ENCODE measurements at places on chromosomes 4 and X.

GRCh38 chrX:65696613-65697012, 29.2 kb downstream of the MSN start:
- DNase-seq = no peak

DNA sequence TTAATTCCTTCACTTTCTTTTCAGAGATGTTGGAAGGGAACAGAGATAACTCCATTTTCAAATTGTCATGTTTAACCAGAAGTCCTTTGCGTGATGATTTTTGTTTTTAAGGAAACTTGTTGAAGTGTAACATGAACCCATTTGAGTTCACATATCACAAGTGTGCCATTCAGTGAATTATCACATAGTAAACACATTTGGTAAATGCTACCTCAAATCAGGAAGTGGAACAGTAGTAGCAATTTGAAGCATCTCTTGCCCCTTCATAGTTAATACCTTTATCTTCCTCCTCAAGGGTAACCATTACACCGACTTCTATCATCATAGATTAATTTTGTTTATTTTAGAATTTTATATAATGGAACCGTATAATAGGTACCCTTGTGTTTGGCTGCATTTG, 35.8 kb downstream of the KDM6A start:
- DNase-seq = no peak

- no peak for DNase-seq
Observed at GRCh38 chr4:51840781-51841180, 2.2 kb upstream of the DCUN1D4 start.

DNA sequence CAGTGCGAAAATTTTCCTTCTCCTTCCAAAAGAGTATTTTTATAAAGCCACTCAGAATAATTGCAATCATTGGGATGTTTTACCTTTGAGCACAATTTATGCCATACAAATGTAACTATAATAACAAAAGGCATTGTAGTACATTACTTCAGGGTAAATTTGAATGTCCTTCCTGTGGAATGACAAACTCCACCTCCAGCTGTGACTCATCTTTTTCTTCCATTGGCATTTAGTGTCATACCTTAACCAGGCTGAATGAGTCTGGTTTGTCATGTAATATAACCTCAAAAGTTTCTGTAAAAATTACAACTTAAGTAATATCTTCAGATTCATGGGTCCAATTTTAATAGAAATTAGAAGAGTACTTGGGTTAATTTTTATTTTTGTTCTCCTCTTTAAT, 93.3 kb downstream of the TMEM47 start:
- no peak for DNase-seq

- no peak for DNase-seq
Observed at GRCh38 chrX:46959985-46960700, 47.9 kb downstream of the JADE3 start.

- no peak for DNase-seq
Observed at GRCh38 chr4:147821555-147821954, 89.7 kb downstream of the ARHGAP10 start.

DNA sequence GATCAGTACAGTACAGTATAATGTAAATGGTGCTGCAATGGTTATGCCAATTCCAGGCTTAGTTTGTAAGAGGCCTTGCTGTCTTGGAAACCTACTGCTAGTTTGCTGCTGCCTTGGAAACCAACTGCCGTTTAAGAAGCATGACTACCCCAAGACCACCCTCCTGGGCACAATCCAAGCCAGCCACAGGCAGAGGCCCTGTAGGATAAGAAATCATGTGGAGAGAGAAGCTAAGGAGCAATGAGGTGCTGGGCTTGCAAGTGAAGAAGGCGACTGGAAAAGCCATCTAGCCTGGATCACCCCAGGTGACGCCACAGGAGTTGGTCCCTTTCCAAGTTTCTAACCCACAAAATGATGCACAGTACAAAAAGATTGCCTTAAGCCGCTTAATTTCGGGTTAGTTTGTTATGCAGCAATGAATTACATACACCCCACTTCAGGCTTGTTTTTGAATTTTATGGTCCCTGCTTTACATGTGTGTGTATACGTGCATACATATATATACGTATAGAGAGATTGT, 16.9 kb downstream of the ZFP42 start:
- DNase-seq = no peak

DNA sequence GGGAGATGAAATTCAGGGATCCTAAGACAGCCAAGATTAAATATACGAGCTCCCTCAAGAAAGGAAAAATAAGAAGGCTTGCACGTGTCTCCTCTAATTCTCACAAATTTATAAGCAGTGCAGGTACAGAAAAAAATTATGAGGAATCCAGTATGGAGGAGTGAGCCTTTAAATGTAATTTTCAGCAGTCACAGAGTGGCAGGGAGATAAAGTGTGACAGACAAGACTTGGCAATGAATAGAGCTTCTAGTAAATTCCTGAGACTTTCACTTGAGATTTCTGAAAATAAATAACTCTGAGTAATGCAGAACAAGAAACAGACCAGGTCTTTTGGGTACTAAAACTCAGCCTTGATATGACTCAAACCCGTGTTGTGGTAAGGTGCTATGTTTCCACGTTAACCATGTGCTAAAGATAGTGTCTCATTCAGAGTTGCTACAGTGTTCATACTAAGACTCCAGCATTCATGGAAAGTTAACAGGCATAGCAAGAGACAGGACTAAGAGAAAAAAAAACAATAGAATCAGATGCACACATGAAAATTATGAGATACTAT, 119.8 kb downstream of the SPOCK3 start:
- no peak for DNase-seq

GRCh38 chr4:101475246-101475645, 127.9 kb upstream of the PPP3CA start:
- no peak for DNase-seq

DNA sequence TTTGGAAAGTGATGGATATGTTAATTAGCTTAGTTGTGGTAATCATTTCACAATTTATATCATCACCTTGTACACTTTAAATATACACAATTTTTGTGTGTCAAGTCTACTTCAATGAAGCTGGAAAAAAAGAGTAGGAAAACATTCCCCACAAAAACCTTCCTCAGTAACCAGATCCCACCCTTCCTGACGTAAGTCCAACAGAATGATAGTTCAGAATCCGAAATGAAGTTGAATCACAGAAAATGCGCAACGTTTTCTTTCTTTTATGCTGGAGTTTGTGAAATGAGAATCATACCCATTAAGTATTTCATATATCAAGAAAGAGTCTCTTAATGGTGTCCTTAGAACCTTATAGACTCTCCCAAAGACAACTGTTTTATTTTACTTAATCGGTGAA, 292.9 kb downstream of the USP46 start:
- DNase-seq = no peak

DNA sequence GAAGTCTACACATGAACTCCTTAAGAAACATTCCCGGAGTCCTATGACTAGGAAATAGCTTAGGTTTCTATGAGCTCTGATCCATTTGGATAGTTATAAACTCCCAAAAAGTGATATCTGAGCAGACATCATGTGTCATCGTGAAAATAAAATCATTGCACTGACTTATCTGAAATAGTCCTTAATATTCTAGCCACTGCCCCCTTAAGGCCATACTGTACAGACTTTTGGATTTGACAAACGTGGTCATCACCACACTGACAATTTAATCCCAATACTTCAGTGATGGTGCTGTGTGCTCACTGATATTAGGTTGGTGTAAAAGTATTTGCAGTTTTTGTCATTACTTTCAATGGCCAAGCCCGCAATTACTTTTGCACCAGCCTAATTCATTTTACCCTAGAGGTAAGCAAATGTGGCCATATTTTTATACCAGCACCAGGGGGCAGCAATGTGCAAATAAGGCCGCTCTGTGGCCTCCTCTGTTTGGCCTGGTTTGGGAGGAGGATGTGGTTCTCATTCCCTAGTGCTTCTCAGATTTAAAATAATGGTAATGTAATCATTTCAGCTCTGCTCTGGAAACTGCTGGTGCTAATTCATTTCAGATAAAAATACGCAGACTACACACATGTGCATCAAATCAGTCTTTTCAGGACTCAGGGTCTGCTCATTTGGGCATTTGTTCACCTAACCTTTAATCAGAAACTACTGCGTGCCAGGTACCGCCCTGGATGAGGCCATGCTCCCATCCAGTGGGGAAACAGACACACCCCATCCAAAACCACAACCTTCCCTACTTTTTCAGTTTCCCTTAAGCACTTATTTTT, 196.4 kb upstream of the C1QTNF7 start:
- peak; percentile 41 for DNase-seq

GRCh38 chr4:180330521-180330920, 1912.7 kb upstream of the TENM3 start:
- no peak for DNase-seq

DNA sequence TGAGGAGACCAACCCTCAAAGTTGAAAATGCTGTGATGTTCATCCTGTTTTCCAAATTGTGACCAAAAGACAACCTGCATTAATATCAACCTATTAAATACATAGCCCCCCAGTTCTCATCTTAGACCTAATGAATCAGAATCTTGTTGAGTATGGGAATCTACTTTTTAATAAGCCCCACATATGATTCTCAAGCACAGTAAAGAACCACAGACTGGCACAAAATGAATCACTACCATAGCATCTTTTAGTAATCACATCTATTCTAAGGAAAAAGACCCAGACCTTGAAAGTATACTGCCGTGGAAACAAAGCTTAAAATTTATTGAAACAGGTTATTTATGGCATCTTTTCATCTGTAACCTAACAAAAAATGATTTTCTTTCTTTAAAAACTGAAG, 152.9 kb downstream of the STPG2 start:
- no peak for DNase-seq

DNA sequence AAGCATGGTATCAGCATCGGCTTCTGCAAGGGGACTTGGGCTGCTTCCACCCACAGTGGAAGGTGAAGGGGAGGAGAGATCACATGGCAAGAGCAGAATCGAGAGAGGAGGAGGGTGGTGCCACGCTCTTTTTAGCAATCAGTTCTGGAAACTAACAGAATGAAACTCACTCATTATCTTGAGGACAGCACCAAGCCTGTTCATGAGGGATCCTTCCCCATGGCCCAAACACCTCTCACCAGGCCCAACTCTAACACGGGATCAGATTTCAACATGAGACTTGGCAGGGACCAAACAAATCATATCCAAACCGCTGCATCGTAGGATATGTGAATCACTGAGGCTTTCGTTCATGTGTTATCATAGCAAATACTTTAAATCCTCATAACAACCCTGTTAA, 125.5 kb downstream of the GPC3 start:
- DNase-seq = no peak

- no peak for DNase-seq
Observed at GRCh38 chr4:90536408-90536807, 409.2 kb downstream of the CCSER1 start.

GRCh38 chr4:151798678-151799416, 38.0 kb upstream of the GATB start:
- DNase-seq = no peak

DNA sequence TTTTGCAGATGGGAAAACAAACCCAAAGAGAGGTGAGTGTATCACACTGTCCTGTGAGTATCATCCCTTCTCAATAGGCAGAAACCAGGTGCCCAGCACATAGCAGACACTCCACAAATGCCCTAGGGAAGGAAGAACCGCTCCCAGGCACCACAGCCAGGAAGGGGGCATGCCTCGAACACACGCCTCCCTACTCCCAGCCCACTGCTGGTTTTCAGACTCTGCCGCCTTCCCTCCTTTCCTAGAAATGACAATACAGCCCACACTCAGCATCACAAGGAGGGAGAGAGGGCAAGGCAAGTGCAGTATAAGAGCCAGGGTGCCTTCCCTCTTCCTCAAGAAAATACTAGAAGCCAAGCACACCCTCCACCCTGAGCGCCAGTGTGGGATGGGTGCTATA, 16.2 kb downstream of the JAKMIP1 start:
- DNase-seq = no peak

DNA sequence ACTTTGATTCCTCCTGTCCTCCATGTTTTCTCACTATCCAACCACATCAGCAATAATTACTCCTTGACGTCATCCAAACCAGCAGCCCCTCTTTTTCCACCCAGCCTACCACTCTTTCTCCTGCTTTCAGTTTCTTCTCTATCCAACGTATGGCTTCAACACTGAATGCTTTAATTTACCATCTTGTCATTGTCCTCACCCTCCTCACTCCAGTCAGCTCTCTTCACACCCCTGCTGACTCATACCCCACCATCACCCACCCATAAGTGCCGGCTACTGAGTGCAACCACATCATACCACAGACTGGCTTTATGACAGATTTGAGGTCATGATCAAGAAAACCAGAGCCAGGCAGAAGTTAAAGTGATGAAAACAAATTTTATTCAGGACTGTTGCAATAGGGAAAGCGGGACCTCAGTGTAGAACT, 9.8 kb upstream of the ANXA5 start:
- peak; percentile 38 for DNase-seq

DNA sequence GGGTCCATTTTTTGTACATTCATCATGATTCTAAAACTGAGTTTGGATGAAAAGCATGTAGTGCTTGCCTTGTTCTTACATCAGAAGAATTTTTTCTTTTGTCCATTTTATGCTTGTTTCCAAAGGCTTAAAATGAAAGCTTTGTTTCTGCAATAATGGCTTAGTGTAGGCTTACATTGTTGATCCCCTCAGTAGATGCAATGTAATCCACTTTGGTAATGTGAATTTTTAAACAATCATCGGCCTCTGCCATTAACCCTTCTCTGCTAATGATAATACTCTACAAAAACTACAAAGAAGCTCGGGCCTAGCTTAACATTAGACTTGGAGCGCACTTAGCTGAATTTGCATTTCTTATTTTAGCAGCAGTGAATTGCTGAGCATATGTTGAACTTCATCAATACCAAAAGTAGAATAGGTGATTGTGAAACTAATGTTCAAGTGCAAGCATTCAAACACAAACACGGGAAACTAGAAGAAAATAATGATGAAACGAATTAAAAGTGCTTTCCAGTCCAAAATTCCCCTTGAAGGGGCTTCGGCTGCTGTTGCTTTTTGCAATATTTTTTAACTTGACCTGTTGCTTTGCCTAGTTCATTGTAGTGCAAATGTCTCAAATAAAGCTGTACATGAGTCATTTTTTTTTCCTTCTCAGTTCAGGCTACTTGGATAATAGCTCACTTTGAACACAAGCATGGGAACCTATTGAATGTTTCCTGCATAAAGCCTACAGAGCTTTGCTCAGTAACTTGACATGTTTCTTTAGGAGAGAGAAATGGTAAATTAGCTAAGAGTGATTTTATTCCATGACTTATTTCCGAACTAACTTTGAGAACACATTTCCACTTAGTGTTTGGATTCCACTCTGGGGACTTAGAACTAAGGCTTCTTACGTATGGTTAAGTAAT, 66.5 kb downstream of the SLIT2 start:
- no peak for DNase-seq

DNA sequence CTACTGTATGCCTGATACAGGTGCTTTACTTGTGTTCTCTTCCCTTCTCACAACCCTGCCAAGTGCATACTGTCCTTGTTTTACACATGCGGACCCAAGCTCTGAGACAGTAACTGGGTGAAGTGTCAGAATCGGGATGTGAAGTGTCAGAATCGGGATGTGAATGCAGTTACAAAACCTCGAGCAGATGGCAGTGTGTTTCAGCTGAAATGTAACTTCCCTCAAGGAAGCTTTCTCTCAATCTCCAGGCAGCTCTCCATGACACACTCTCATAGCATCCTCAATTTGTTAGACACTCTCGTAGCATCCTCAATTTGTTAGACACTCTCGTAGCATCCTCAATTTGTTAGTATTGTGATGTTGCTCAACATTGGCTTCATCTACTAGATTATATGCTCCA, 1.1 kb upstream of the HPSE start:
- no peak for DNase-seq
